ENCODE measurements at places on chromosomes 12 and 14.

DNA sequence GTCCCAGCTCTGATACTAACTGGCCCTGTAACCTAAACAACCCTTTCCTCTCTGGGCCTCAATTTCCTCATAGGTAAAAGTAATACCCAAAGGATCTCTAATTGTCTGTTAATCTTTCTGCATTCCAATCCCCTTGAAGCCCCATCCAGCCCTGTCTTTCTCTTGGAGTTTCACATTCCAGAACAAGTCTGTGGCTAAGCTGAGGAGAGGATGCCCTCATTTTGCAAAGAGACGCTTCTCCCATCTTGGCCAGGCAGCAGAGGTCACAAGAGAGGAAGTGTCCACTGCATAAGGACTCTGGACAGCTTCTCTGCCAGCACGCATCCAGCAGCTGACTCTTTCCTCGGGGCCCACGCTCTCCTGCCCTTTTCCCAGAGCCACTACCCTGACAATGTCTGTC lies 263.4 kb upstream of the FKBP4 start:
- no peak for DNase-seq

- DNase-seq = no peak
Measured at GRCh38 chr12:132772606-132773005, 11.0 kb upstream of the ANKLE2 start.

GRCh38 chr12:123571343-123571813 lies 13.0 kb upstream of the TMED2 start:
- DNase-seq = no peak

GRCh38 chr14:33556382-33557121 lies 394.3 kb downstream of the EGLN3 start:
- no peak for DNase-seq

GRCh38 chr12:109385339-109386058 lies 37.8 kb downstream of the MYO1H start:
- peak; percentile 27 for DNase-seq
